ENCODE measurements at places on chromosomes 1 and 21.

GRCh38 chr1:116268211-116268610 is 104.8 kb upstream of the ATP1A1 start:
- no peak for DNase-seq

GRCh38 chr1:172360511-172360910 is 60.0 kb upstream of the C1orf105 start:
- no peak for DNase-seq

DNA sequence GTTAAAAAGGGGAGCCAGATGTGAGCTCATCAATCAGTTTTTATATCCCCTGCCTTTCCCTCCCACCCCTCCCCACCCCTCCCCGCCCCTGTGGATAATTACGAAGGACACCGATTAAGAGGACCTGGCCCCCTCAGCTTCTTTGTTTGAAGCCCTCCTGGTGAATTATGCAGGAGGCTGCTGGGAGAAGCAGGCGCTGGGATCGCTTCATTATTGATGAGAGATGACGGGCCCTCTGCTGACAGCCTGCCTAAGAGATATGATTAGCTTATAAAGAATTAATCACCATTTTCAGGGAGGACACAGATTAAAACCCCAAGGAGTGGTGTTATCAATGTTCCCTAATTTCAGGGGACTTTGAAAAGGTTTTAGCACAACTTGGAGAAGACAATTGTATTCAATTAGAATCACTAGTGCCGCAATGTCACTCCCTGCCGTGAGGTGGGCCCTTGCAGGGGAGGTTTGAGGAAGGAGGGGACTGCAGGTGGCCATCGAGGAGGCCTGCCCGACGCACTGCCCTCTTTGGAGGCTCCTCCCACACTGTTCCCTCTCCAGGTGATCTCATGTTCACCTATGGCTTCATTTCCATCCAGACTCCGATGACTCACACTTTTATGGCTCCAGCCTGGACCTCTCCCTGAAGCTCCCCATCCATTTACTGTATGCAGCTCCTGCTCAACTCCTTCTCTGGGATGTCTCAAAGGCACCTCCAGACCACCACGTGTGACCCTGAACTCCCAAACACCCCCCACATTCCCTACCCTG is 67.0 kb upstream of the KLHDC7A start:
- no peak for DNase-seq

- DNase-seq = no peak
Observed at GRCh38 chr21:41888749-41889376, 9.7 kb upstream of the PRDM15 start.

GRCh38 chr1:211613108-211613947 is 34.4 kb upstream of the SLC30A1 start:
- DNase-seq = no peak

DNA sequence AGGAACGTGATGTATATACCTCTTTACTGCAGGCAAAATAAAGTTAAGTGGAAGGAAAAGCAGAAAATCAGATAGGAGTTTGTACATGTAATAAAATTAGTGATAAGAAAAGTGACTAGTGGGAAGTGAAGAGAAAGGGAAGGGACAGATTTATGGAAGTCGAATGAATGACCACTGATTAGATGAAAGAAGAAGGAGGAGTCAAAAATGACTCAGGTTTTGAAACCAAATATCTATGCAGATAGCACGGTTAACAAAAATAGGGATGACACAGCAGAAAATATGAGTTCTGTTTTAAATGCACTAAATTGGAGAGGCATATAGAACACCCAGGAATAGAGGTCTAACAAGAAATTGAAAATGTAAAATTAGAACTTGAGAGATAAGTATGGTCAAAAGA is 128.0 kb downstream of the HMCN1 start:
- no peak for DNase-seq

DNA sequence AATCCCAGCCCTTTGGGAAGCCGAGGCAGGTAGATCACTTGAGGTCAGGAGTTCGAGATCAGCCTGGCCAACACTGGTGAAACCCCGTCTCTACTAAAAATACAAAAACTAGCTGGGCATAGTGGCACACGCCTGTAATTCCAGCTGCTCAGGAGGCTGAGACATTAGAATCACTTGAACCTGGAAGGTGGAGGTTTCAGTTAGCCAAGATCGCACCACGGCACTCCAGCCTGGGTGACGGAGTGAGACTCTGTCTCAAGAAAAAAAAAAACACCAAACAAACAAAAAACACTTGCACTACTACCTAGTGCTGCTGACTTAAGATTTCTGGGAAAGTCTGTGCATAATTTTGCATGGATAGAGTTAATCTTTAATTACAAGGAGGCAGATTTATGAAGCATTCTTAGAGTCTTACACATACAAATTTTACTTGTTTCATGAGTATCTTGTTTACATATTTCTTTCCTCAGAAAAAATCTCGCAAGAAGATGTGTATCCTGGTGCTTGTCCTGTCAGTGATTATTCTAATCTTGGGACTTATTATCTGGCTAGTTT is 8.7 kb upstream of the PPP1R8 start:
- DNase-seq = no peak

DNA sequence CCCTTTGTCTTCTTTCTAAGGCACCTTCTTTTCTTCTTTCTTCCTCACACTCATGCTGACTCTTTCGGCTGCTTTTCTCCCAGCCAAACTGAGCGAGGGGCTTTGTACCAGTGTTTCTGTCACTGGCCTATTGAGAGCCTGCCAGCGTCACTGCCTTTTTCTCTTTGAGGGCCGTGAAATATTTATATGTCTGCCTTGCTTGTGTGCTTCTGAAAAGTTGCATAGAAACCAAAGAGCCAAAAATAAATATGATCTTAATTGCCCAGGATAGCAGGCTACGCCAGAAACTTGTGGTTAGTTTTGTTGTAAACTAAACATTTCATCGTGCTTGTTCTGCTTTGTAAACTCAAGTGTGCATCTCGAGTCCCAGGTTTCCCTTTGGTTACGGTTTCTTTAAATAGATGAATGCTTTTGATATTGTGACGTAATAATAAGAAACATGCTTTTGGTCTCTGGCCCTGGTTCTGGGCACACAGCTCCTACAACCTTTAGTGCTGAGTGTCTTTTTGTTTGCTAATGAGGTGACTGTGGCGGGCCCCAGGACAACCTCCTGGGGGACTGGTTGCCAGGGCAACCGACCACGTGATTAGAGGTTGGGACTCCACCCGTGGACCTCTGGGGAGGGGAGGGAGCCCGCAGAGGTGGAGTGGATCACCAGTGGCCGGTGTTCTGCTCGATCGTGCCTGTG is 10.8 kb downstream of the SLC37A1 start:
- peak; percentile 33 for DNase-seq

GRCh38 chr1:54110996-54111395 is 41.8 kb downstream of the CDCP2 start:
- no peak for DNase-seq

GRCh38 chr1:226497991-226498639 is 50.4 kb upstream of the STUM start:
- no peak for DNase-seq

GRCh38 chr1:194469282-194469681 is 1282.9 kb upstream of the B3GALT2 start:
- DNase-seq = no peak

- DNase-seq = no peak
Observed at GRCh38 chr1:248710305-248710900, 7.8 kb upstream of the OR14I1 start.

- DNase-seq = no peak
Observed at GRCh38 chr1:147822292-147822691, 61.9 kb upstream of the GJA5 start.

GRCh38 chr1:98794196-98794886 is 132.8 kb downstream of the SNX7 start:
- DNase-seq = peak; percentile 2

- no peak for DNase-seq
Observed at GRCh38 chr1:244749230-244750016, 86.0 kb upstream of the COX20 start.

GRCh38 chr1:157916887-157917570 is 75.4 kb upstream of the CD5L start:
- DNase-seq = no peak

DNA sequence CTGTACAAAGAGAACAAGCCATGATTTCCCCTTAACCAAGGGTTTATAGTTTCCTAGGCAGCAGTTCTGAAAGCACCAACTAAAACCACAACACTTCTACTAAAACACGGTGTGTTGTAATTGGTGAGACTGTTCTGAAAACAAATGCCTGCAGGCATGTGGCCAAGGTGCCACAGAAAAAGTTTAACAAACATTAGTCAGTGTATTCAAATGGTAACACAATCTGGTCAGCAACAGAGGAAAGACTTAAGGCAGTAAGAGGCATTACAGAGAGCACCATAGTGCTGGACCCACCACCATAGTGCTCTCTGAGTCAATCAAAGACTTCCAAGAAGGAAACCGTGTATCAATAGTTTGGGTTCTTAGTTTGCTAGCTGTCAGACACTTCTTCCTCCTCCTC is 16.7 kb downstream of the SNIP1 start:
- no peak for DNase-seq

DNA sequence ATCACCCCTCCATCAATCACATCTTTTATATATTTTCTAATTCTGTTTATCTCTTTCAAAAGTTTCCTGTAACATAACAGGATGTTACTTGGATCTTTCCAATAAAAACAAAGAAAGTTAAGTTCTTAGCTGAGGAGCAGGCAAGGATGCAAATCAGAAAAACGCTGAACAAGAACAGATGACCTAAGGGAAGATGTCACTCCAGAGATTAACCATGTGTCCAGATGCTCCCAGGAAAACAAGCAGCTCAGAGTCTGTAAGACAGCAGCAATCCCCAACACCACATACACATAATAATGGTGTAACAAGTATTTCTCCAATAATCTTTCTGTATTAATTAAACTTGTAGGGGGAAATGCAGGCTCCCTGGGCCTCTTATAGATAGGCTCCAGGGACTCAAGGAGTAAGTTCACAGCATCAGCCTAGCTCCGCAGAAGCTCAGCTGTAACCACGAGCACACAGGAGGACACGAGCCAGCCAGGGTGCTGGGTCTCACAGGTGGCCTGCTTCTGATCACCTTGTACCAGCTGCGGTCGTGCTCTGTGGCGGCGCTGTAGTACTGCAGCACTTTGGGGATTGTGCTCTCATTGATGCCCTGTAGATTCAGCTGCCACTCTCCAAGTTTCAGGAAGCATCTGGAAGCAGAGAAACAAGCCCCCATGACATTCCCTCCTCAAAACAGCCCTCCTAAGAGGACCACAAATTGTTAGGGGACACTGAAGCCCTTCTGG is 33.1 kb upstream of the EXOSC10 start:
- no peak for DNase-seq

GRCh38 chr1:5728663-5729355 is 263.4 kb downstream of the NPHP4 start:
- DNase-seq = no peak

DNA sequence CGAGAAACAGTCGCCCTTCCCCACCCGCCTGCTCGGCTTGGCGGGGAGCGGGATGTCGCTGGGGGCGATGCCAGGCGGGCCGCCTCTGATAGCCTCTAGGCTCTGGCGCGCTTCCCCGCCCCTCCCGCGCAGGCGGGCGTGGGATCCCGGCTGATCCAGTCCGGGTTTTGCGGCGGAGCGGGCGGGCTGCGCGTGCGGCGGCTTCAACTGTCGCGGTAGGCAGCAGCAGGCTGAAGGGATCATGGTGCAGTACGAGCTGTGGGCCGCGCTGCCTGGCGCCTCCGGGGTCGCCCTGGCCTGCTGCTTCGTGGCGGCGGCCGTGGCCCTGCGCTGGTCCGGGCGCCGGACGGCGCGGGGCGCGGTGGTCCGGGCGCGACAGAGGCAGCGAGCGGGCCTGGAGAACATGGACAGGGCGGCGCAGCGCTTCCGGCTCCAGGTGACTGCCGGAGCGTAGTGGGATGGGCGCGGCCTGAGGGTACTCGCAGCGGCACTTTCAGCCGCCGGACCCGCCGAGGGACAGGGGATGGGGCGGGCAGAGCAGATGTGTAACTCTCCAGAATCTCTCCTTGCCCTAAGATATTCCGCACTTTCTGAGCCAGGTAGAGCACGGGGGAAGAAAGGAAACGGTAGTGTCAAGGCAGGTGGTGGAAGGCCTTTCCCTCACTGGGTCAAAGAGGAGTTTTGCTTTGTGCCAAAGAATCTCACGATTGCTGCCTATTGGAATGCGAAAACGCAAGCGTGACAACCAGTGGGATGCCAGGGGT is at the start of gene FAAH:
TSS of gene FAAH (plus strand) at position 210 of the 764 bp plus-strand sequence. CDS start at position 242, 32 bp downstream.
- no peak for DNase-seq

DNA sequence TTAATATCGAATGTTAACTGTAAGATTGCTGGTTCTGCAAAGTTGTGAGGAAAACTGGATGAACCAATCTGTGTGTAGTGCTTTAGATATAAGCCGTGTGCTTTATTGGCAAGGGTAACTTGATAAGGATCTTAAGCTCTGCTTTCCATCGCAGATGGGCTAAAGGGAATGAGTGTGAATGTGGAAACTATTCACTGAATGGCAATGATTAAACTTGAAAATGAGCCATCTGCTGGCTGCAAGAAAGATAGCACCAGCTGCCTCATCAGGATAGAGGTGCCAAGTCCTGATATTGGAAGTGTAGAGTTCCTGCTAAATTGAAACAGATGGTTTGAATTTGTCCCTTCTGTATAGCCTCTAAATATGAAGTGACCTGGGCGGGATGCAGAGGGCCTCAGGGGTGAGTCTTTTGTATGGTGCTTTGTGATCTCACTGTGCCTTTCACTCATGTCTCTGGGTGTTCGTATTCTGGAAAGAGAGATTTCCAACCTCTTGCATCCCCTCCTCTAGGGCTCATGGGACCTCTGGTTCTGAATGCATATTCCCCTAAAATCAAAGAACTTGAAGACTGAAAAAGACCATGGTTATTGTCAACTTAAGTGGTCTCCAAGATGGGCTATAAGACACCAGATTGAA is 9.2 kb downstream of the FCRL3 start:
- DNase-seq = no peak

- DNase-seq = no peak
Observed at GRCh38 chr1:154342132-154342531, 16.8 kb downstream of the ATP8B2 start.

DNA sequence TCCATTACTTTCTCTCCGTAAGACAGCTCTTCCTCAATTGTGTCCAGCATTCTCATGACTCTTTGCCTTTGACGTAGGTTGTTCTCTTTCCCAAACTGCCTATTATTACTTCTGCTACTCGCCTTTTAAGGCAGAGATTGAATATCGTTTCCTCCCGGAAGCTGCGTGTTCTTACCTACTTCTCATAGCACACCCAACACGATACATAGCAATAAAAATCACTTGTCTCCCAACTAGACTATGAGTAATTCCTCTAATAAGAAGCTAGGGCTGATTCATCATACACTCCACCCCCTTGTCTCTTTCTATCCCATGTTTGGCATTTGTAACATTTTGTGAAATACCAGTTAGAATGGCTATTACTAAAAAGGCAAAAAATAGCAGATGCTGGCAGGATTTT is 55.8 kb upstream of the SGIP1 start:
- no peak for DNase-seq

GRCh38 chr1:230145953-230146476 is 79.0 kb downstream of the GALNT2 start:
- no peak for DNase-seq

Measured in activated CD8-positive, alpha-beta memory T cell treated with anti-CD3 and anti-CD28 coated beads for 4 hours (primary cell).